Omental fat pad (tissue), 4 donors: ENCODE measurements at places on chromosomes 11 and 22. TPM values are rescaled to one million over a fixed set of nuclear protein-coding genes. Genes with fewer than 3 reads are reported as not detected.

Gene CTSW
- 1.6 TPM for total RNA-seq

DNA sequence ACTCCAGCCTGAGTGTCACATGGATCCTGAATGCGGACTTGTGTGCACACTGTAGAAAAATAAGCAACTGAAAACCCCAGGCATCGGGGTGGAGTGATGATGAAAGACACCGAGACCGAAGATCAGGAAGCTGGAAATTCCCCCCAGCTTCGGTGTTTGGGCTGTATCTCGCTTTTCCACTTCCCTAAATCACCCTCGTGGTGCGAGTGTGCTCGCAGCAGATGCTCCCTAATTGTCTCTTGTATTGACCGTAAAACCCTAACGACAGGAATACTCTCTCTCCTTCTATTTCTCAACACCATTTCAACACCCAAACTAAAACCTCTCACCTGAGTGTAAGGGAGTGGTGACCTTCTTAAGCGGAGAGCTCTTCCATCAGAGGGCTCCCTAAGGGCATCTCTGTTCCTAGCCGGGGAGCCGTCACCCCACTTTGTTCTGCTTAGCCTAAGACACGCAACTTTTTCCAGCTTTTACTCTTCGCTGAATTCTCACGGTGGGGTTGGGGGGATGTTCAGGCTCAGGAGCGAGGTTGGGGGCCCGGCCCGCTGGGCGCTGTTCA lies 635 bp upstream of the GRK3 start:
- DNase-seq, result no peak

GRCh38 chr11:130801333-130802122 lies 114.8 kb downstream of the SNX19 start:
- DNase-seq, result no peak

DNA sequence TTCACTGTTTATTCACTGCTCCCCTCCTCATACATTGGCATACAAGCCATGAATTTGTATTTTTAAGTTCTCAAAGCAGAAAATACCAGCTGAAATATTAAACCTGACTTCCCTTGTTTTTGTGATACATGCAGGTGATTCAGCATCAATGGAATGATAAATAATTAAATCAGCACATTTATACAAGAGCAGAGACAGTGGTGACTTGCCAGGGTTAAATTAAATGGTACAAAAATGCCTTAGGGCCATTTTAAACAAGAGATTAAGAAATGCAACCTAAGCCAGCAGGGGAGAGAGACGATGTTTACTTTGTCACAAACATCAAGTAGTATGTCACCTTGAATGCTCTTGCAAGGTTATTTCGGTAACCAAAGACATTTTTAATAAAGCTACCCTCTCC lies 95.9 kb upstream of the DDI1 start:
- no peak for DNase-seq

GRCh38 chr11:21820176-21820575 lies 372.7 kb upstream of the ANO5 start:
- DNase-seq, result no peak
